GOT3 (cell line): ENCODE measurements at places on chromosomes 6 and 20.

GRCh38 chr20:38590676-38591473 is 9.9 kb downstream of the ADIG start:
- no peak for DNase-seq

- DNase-seq: no peak
Measured at GRCh38 chr6:107064579-107065065, 36.6 kb downstream of the MTRES1 start.

DNA sequence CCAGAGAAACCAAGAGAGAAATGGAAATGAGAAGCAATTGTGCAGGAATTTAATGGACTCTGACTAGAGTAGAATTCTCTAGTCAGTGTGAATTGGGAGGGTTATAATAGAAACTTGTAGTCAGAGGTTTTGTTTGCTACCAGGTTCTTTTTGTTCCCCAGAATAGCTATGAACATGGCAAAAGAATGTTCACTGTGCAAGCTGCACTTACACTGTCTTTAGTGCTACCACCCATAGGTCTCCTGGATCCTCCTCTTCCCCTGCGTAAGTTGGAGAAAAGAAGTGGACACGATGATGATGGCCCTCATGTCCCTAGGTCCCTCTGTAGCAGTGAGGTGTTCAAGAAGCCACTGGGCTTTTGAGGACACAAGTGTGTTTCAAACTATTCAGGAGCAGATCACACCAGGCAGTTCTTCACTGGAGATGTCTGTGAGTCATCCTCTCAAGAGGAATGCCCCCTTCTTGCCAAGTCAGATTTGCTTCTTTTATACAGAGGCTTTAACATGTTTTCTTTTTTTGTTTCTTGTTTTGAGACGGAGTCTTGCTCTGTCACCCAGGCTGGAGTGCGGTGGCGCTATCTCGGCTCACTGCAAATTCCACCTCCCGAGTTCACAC is 47.6 kb upstream of the SMIM8 start:
- no peak for DNase-seq

GRCh38 chr20:44481719-44482416 is 6.2 kb downstream of the TTPAL start:
- DNase-seq: no peak

- no peak for DNase-seq
Measured at GRCh38 chr6:99013661-99014060, 65.9 kb upstream of the FBXL4 start.

- DNase-seq: no peak
Measured at GRCh38 chr6:26330859-26331217, 34.2 kb upstream of the BTN3A2 start.

- no peak for DNase-seq
Measured at GRCh38 chr6:146200176-146200575, 171.3 kb downstream of the GRM1 start.

GRCh38 chr6:153949616-153950015 is 89.4 kb upstream of the OPRM1 start:
- DNase-seq: no peak

DNA sequence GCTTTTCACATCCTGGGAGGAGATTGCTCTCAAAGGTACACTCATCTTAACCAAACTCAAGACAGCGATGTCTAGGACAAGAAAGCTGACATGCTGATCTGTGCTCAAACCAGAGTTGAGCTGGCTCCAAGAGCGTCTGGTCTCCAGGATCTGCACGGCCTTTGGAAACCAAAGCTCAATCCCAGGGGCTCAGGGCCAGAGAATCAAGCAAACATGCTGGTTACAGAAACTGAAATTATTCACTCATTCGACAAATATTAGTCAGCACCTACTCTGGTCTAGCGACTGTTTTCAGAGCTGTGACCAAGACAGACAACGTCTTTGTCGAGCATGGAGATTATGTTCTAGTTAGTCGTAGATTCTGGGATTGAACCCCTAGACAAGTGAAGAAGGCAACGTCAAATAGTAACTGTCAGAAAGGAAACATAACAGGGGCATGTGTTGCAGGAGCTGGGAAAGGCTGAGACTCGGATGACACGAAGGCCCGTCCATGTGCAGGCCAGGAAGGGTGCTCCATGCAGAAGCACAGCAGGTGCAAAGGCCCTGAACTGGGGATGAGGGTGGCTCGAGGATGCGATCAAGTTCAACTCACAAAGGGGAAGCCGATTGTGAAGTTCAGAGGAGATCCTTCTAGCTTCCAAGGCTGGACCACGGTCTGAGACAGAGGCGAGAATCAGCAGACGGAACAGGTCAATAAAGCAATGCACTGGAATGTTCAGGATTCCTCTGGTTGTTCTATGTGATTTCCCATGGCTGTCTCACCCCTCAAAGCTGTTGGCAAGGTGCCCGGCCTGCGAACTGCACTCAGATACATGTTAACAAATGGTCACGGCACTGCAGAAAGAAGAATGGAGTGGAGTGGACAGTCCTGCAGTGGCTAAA is 12.5 kb upstream of the PCK1 start:
- DNase-seq: no peak

- no peak for DNase-seq
Measured at GRCh38 chr6:4611429-4612129, 164.6 kb upstream of the CDYL start.
